Liver (tissue), 10 donors: ENCODE measurements at places on chromosomes 7 and 10. TPM values are rescaled to one million over a fixed set of nuclear protein-coding genes. Genes with fewer than 3 reads are reported as not detected.

The IFT22 gene
- total RNA-seq = 6.6 TPM

The ALOX5 gene
- 11.2 TPM for total RNA-seq

The SGCE gene
- total RNA-seq = 55.8 TPM

DNA sequence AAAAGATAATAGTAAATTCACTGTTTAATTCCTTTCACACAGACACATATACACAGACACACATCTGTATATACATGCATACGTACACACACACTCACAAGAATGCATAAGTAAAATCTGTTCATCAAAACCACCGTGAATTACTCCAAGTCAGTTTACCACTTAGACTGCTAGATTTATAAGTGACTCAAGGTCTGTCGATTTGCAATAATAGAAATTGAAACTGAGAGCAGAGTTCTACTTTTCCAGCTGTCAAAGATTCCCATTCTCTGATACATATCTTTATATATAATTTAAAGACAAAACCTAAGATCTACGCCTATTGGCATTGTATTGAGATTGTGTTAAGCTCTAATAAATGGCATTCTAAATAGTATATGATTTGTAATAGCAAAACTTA is 9.9 kb upstream of the HGF start:
- DNase-seq = no peak

- DNase-seq = no peak
Measured at GRCh38 chr10:34698979-34699378, 116.1 kb downstream of the PARD3 start.

DNA sequence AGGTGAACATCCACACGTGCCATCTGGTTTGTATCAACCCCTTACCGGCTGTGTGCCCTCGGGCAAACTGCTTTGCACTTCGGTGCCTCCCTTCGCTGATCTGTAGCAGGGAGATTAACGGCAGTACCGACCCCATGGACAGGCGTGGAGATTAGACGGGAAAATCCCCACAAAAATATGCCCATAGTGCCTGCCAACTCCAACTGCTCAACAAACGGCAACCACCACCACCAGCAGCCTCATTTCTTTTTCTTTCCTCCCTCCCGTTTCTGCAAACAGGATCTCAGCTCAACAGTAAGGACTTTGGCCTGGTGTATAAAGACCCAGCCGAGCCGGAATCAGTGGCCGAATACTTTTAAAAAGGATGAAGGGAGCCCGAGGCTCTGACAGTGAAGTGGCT is 31.0 kb downstream of the CHST15 start:
- no peak for DNase-seq

GRCh38 chr10:133161486-133162109 is 1.6 kb downstream of the KNDC1 start:
- DNase-seq = no peak

DNA sequence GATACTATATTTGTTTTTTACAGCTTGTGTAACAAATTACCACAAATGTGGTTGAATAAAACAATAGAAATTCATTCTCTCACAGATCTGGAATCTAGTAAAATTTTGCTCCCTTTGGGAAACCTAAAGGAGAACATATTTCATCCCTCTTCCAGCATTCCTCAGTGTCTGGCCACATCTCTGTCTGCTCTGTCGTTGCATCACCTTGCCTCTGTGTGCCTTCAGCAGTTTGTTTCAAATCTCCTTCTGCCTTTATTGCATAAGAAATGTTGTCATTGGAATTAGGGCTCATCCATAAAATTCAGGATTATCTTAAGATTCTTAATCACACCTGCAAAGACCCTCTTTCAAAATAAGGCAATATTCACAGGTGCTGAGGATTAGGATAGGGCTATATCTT is 14.5 kb downstream of the OR2A14 start:
- no peak for DNase-seq

GRCh38 chr7:150461520-150461919 is 11.1 kb downstream of the GIMAP8 start:
- no peak for DNase-seq
